Panc1 (cell line): ENCODE measurements at places on chromosomes 5 and 9. TPM values are rescaled to one million over a fixed set of nuclear protein-coding genes. Genes with fewer than 3 reads are reported as not detected.
A peak's percentile ranks its signal among the peaks of the same experiment; 100 is the strongest.

DNA sequence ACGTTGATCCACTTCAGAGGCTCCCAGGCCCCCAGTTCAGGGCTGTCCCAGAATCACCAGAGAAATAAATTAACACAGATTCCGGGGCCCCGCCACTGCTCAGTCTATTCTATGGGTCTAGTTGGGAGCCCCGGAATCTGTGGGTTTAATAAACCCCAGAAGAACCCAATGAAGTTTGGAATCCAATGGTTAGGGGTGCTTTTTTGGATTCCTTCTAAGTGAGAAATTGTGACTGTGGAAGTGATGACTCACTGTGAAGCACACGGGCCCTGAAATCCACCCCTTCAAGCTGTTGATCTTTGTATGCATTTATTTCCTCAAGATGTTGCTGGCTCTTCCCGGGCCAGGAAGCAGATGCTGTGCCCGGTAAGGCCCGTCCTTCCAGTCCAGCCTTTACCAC is 57.3 kb upstream of the SLC28A3 start:
- no peaks in the 10 kb centered on the region for H3K27me3 ChIP-seq
- no peaks in the 10 kb centered on the region for H3K4me1 ChIP-seq
- no peak overlapping the region for H3K4me3 ChIP-seq
- H3K27ac ChIP-seq = no peak overlapping the region
- H3K36me3 ChIP-seq = no peaks in the 10 kb centered on the region

DNA sequence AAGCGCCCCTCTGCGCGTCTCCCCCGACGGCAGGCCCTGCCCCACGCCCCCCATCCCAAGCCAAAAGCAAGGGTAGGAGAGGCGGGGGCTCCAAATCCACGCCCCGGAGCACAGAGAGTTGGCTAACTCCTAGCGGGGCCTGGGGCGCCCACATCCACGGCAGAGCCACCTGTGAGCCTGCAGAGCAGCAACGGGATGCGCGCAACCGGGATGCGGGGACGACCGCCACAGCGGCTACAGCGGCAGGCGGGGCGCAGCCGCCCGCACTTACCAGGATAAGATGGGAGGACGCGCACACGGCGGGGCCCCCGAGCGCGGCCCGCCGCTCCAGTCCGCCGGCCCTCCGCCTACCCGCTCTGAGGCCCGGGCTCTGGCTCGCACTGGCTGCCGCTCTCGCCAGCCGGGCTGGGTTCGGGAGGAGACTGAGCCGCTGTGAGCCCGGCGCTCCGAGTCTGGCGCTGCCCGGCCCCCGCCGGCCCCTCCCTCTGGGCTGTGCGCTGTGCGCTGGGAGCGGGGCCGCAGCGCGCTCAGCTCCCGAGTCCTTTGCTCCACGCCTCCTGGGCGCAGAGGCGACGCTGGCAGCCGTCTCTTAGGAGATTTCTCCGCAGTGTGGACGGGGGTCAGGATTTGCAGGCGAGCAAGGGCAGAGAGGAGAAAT is at the start of gene SLC24A2:
TSS of gene SLC24A2 (minus strand) at position 424 of the 658 bp plus-strand sequence.
- no peaks in the 10 kb centered on the region for H3K27me3 ChIP-seq
- no peak within 1 kb of the TSS for H3K27ac ChIP-seq
- no peak within 1 kb of the TSS for H3K4me3 ChIP-seq
- no peaks in the 10 kb centered on the region for H3K4me1 ChIP-seq
- H3K36me3 ChIP-seq = no peaks in the 10 kb centered on the region

DNA sequence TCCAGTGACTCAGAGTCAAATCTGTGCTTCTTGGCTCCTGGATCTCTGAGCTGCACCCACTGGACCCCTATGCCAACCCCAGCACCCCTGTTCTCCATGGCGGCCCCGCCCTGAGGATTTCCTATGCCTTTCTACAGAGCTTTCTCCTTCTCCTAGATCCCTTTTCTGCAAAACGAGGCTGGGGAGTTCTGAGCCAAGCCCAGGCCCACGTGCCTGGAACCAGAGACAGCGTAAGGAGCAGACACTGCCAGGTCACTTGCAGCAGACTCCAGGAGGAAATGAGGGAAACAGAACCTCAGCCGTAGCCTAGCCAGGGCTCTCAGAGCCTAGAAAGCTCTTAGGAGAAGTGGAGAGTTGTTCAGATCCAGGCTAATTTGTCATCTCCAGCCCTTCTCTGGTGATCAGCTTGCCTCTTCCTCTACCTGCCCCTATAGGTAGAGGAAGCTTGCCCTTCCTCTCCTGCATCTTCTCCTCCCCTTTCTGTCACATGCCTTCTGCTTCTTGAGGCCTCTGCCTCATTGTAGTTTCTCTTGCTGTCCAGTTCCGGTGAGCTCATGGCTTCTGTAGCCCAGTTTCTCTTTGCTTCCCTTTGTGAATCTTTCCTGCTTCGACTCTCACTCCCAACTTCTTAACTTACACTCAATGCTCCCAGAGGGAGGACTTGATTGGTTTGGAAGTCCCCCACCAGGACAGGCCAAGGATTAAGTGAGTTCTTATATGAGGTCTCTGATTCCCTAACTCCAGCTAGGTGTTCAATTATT is 163.4 kb downstream of the RGS3 start:
- DNase-seq = no peak
- no peaks in the 10 kb centered on the region for H3K36me3 ChIP-seq
- H3K27me3 ChIP-seq = no peaks in the 10 kb centered on the region
- no peak overlapping the region for H3K27ac ChIP-seq

GRCh38 chr9:117392992-117393391 is 21.9 kb downstream of the ASTN2 start:
- no peak overlapping the region for H3K4me3 ChIP-seq
- DNase-seq = no peak
- no peaks in the 10 kb centered on the region; the same call in 1 of the 2 replicates for H3K27me3 ChIP-seq
- H3K4me1 ChIP-seq = no peaks in the 10 kb centered on the region
- H3K27ac ChIP-seq = no peak overlapping the region

The PCDHB4 gene
- 0.26 TPM for total RNA-seq

DNA sequence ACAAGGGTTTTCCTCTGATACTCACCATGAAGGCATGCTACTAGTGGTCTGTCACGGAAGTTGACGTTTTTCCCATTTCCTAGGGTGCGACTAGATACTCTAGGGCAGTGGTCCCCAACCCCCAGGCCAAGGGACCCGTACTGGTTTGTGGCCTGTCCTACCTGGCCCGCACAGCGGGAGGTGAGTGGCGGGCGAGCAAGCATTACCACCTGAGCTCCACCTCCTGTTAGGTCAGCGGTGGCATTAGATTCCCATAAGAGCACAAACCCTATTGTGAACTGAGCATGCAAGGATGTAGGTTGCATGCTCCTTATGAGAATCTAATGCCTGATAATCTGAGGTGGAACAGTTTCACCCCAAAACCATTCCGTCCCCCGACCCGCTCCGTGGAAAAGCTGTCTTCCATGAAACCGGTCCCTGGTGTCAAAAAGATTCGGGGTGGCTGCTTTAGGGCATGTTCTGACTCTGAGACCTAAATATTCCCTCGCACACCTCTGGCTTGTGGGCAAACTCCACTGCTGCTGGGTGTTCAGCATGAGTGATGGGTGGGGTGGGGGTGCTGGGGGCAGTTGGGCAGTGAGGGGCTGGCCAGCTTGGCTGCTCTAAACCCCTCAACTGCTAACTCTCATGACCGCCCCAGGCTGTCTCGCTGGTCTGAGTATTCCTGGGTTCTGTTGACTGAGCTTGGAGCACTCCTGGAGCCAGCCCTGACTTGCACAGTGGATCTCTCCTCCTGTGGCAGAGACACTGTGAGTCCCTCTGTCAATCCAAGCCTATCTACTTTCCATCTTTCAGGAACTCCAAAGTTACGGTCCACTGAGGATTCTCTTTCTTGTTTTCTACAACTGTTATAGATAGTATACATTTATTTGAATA is 78.3 kb upstream of the NEK6 start:
- no peaks in the 10 kb centered on the region for H3K36me3 ChIP-seq
- H3K27ac ChIP-seq = no peak overlapping the region
- no peak for DNase-seq
- H3K4me3 ChIP-seq = no peak overlapping the region
- no peaks in the 10 kb centered on the region for H3K27me3 ChIP-seq

DNA sequence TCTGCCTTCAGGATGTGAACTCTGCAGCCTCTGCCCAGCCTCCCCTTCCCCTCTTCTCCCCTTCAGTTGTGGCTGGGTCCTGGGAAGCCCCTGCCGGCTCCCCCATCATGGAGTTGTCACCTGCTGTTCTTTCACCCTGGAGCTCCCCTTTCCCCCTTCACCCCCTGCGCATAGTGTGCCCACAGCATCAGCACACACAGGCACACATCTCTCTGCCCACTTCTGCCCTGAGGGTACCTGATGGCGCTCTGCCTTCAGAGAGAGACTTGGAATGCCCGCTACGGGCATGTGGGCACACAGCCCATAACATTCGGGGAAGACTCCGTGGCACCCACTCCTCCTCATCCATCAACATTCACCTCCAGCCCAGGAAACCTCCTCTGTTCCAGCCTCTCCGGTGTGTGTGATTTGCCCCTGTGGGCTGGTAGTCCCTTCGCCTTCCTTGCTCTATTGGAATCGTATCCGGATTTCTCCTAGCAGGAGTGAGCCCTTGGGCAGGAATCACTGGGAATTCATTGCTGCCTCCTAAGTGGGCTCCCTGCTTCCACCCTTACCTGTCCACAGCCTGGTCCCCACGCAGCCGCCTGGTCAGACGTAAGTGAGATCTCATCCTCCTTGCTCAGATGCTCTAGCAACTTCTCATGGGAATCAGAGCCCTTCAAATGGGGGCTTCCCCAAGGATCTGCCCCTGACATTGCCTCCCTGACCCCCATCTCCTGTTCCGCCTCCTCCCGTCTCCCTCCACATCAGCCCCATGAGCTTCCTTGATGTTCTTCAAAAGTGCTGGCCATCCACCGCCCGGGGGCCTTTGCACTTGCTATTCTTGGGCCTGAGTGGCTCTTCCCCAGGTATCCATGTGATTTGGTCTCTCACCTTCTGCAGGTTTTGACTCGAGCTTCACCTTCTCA is 61.5 kb upstream of the CTSL start:
- H3K4me3 ChIP-seq = no peak overlapping the region
- no peaks in the 10 kb centered on the region for H3K27me3 ChIP-seq
- no peaks in the 10 kb centered on the region for H3K36me3 ChIP-seq
- no peak for DNase-seq
- no peak overlapping the region for H3K27ac ChIP-seq
- no peaks in the 10 kb centered on the region for H3K4me1 ChIP-seq

The C6 gene
- 0.13 TPM for total RNA-seq

GRCh38 chr9:28212979-28213378 is 639.7 kb upstream of the C9orf72 start:
- H3K27ac ChIP-seq = no peak overlapping the region
- no peaks in the 10 kb centered on the region for H3K27me3 ChIP-seq
- no peak overlapping the region for H3K4me3 ChIP-seq
- no peaks in the 10 kb centered on the region for H3K36me3 ChIP-seq
- no peaks in the 10 kb centered on the region for H3K4me1 ChIP-seq

- DNase-seq = no peak
- H3K4me1 ChIP-seq = peaks cover 7% of the 10 kb centered on the region
- H3K27ac ChIP-seq = no peak overlapping the region
- no peaks in the 10 kb centered on the region for H3K27me3 ChIP-seq
- H3K36me3 ChIP-seq = no peaks in the 10 kb centered on the region
- no peak overlapping the region for H3K4me3 ChIP-seq
Observed at GRCh38 chr5:179276838-179277395, 68.3 kb downstream of the ADAMTS2 start.

GRCh38 chr5:112146323-112147226 is 272.5 kb downstream of the EPB41L4A start:
- H3K27ac ChIP-seq = no peak overlapping the region
- DNase-seq = peak; percentile 55
- H3K36me3 ChIP-seq = no peaks in the 10 kb centered on the region
- H3K4me3 ChIP-seq = no peak overlapping the region
- no peaks in the 10 kb centered on the region for H3K27me3 ChIP-seq
- no peaks in the 10 kb centered on the region for H3K4me1 ChIP-seq

DNA sequence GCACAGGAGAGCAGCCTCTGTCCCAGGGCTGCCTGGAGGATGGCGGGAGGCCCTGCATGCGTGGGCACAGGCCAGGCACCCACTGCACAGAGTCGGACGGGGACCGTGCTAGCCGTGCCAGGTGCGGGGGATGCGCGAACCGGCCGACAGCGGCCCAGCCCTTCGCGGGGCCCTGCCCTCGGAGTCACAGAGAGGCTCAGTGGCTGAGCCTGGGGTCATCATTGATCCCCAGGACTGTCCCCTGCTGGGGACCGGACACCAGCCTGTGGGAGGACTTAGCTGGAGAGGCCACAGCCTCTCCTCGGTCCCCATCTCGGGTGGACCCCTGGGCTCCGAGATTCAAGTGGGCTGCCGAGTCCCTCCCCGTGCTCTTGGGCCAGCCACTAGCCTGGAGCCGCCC is 19.1 kb upstream of the LAMC3 start:
- no peaks in the 10 kb centered on the region for H3K27me3 ChIP-seq
- no peak overlapping the region for H3K27ac ChIP-seq
- no peaks in the 10 kb centered on the region for H3K36me3 ChIP-seq
- H3K4me1 ChIP-seq = no peaks in the 10 kb centered on the region
